ENCODE measurements at places on chromosomes 7 and 10.

- no peak for DNase-seq
Measured at GRCh38 chr10:96758423-96758822, 38.1 kb upstream of the PIK3AP1 start.

DNA sequence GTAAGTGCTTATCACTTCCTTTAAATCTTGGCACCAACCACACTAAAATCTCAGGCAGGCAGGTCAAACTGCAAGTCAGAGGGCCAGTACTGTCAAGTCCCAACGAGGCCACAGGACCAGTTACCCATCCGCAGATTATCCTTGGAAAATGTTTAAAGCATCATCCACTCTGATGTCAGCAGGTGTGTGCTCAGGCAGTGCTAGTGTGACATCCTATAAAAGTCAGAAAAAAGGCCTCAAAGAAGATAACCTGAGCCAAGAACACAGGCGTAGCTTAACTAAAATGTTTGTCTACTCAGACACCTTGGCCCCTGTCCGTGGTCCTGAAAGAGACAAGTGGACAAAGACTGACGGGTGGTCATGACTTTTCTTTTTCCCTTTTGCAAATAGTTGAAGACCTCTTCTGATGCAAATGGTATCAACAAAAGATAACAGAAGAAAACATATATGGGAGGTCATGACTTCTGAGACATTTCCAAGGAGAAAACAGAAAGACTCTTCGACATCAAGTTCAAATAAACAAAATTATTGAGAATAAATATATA lies 309.3 kb downstream of the KCNMA1 start:
- DNase-seq = no peak

DNA sequence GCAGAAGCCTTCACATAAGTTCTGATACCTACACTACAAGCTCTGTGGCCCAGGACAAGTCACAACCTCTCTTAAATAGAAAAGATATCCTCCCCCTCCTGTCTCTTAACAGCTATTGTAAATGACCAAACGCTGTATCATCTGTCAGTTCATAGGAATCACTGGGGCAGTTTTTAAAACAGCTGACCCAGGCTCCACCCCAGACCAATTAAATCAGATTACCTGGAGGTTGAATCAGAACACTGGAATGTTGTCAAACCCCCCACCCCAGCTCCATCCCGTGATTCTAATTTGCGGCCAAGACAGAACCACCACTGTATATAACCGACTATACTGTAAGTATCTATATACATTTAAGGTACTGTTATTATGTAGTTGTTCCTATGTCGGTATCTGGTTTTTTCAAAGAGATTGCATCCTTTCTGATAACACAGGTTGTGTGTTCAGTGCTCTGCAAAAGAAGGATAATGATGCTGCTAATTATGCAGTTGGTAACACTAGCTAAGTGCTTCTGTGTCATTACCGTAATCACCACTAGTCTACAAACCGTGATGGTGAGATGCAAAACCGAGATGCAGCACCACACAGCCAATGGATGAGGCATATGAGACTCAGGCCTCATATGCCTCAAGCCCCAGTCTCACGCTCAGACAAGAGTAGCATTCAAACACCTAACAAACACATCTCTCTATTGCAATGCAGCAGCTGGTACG lies 47.4 kb downstream of the TNS3 start:
- no peak for DNase-seq

- no peak for DNase-seq
Measured at GRCh38 chr10:45373576-45374349, at the start of gene ALOX5. ALOX5 (plus strand) TSS chr10:45374216; CDS start chr10:45374280, 64 bp downstream.

- DNase-seq = no peak
Measured at GRCh38 chr10:103676851-103677417, 178.4 kb downstream of the SH3PXD2A start.

GRCh38 chr10:50992972-50993766 lies 81.1 kb upstream of the PRKG1 start:
- no peak for DNase-seq

- no peak for DNase-seq
Measured at GRCh38 chr10:120511165-120511564, 54.1 kb downstream of the PLPP4 start.

GRCh38 chr7:113752289-113752688 lies 166.5 kb downstream of the PPP1R3A start:
- DNase-seq = no peak

DNA sequence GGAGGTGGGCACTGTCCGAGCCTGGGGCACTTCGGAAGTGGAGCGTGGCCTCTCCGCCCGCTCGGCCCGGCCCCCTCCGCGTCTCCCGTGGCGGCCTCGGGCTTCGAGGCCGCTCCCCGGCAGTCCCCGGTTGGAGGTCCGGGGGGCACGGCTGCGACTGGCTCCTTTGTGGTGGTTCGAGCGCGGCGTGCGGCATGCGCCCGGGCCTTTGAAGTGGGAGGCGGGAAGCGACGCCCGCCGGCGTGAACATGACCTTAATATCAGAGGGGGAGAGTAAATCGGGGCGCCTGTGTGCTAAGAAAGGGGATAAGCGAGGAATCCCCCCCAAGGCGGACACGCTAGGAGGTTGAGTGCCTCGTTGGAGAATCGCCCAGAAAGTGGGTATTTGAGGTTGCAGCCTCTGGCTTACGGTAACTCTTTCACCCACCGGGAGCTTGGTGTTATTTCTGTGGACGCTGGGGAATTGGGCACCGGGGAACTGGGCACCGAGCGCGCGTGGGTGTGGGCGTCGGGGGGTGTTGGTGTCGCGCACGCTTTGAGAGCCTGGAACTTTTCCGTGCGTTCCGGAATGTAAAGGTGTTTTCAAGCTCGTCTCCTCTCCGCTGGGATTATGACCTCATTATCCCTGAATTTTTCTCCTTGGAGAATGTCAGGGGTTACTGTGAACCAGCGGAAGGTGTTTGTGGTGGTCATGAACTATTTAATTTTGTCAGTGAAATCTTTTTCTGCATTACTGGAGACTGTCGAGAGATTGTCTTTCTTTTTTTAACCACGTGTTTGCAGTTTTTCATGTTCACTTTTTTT lies 660 bp downstream of the SUV39H2 start:
- peak; percentile 16 for DNase-seq

GRCh38 chr10:12595936-12596576 lies 246.7 kb downstream of the CAMK1D start:
- no peak for DNase-seq

GRCh38 chr7:132614428-132615318 lies 38.4 kb upstream of the PLXNA4 start:
- DNase-seq = no peak

DNA sequence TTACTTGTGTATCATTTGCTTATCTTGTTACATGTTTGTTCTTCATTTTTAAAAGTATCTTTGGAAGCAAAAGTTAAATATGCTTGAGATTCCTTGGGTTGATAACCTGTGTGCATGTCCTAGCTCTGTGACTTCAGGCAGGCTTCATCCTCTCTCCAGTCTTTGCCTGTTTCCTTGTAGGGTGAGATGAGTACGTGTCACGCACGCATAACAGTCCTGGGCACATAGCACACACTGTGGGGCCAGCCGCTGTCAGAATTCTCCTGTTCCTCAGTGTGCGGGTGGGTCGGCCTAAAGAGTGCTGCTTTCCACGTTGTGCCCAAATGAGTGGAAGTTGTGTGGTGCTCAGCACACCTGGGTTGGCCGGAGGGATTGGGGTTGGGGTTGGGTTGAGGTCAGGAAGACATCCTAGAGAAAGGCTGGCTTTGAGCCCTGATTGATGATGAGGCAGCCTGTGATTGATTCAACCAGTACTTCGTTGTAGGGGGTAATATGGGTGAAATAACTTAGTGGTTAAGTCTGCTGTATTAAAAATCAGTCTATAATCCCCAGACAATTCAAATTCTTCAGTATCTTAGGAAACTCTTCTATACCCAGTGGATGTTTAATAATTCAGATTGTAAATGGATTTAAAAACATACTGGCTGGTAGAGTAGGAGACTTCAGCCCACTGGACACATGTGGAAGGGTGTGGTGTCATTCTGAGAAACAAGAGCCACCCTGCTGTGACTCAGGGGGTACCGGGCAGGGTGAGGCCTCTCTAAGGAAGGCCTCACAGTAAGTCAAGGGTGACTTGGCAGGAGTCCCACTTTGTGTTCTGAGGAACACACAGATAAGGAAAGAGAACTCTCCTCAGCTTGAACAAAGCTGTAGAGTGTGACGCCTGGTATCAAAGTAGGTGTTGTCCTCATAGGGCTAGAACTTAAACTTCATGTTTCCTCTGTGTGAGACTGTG lies 54.8 kb downstream of the DAGLB start:
- no peak for DNase-seq

DNA sequence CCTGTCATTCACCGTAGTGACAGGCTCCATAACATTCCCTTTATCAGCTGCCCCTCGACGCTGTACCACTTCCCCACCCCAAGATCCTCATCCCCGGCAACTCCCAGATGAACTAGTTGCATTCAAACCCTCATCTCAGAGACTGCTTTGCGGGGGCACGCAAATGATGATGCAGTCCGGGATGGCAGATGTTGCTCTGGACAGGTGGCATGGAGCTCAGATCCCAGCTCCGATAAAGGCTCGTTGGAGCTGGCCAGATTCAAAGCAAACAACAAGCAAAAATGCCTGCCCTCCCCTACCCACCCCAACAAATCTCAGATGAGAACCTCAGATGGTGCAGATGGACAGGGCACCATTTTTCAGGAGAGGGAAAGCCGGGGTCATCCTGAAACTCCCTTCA lies 46.7 kb downstream of the CARD11 start:
- no peak for DNase-seq

GRCh38 chr10:21458126-21458871 lies 67.2 kb downstream of the SKIDA1 start:
- DNase-seq = no peak

GRCh38 chr10:95308389-95309302 lies 17.8 kb upstream of the PDLIM1 start:
- no peak for DNase-seq

GRCh38 chr7:121540138-121540537 lies 144.0 kb upstream of the FAM3C start:
- no peak for DNase-seq

Measured in central memory CD8-positive, alpha-beta T cell (primary cell).